Germinal center (tissue), 1 donor: ENCODE measurements at places on chromosomes 4 and X.

DNA sequence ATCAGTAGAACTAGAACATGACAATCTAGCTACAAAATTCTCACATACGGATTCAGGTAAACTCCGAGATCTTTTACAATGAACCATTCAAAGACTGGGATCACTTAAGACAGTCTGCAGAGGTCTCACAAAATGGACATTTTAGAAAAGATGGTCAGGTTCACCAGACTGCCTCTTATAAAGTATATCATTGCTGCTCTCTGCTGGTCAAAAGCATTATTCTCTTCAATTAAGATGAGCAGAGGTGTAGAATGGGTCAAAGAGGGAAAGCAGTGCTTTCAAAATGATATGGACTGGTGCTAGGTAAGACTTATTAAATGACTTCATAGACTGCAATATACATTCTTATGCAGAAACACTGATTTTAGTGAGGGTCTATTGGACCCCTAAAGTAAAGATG lies 434.7 kb downstream of the PACRGL start:
- no peak for DNase-seq

DNA sequence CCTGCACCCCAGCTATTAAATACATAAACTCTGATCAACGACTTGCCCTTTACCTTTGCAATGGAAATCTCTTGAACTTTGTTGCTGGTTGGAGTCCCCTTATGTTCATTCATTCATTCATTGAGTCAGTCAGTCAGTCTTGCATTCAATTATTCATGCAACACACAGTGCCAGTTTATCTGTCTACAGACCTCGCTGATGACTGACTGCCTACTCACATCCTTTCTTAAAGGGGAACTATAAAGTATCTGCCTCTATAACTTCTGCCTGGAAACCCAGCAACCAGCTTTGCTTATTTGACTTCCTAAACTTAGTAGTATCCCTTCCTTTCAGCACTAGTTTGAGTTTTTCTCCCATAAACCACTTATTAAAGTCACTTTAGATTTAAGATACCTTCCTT lies 620.8 kb upstream of the ADGRL3 start:
- no peak for DNase-seq

DNA sequence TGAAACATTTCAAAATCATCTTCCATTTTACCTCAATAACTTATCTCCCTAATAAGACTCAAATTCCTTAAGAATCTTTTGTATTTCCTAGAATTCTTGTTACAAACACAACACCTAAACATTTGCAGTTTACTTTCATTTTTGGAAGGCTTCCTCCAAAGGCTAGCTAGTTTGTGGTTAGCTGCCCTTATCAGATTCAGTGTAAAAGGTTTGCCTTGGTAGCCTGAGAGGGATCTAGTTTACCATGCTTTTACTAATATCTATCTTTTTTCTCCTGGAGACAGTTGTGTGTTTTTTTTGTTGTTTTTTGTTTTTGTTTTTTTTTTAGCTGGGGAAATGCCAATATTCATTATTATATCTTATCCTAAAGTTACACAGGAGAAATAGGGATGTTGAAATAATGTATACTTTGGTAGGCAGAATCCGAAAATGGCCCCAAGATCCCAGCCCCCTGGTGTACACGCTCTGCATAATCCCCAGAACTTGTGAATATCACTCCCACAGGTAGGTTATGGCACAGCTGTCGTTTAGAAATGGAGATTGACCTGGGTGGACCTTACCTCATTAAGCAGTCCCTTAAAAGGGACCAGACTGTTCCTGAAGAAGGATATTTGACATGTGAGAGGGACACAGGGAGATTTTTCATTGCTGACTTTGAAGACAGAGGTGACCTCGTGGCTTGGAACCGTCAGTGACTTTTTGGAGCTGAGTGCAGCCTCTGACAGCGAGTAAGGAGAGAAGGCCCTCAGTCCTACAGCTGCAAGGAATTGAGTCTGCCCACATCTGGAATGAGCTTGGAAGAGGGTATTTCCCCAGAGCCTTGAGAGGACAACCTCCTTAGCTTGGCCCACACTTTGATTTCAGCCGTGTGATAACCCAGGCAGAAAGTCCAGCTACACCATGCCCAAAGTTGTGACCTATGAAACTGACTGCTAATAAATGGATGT lies 33.4 kb downstream of the SEPTIN11 start:
- no peak for DNase-seq

DNA sequence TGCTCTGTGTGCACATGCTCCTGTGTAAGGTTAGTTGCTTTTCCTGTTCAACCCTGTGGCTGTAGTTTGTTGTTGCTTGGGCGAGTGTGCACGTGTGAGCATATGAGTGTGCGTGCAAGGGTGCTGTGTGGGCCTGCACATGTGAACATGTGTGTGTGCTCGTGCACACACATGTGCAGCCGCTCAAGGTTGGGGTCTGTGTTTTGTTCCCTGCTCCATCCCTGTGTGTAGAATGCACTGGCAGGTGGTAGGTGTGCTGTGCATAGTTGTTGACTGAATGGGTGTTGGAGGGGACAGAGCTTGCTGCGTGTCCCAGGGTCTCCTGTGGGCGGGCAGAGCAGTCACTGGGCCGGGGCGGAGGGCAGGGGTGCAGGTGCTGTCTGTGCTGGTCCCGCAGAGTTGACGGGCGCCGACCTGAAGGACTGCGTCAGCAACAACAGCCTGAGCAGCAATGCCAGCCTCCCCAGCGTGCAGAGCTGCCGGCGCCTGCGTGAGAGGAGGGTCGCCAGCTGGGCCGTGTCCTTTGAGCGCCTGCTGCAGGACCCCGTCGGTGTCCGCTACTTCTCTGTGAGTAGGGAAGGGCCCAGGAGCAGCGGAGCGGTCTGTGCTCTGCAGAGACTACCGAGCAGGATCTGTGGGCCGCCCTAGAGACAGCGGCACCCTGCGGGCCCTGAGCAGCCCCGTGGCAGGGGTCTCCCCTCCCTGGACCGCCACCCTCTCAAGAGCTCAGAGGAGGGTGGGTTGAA lies 27.9 kb upstream of the HGFAC start:
- DNase-seq, result no peak

DNA sequence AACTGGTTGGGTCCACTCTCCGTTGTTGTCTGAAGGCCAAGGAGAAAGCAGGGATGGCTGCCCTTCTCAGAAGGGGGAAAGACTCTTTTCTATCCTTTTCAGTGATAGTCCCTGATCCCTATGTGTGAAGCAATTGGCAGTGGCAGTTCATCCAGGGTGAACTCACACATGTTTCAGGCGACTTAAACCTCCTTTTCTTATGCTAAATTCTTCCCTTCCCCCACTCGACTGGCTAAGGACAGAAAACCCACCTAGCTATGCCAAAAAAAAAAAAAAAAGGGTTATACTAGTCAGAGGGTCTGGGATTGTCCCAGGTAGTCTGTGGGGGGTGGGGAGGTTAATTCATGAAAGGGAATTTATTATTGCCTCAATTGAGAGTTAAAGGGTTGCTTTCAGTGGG lies 12.2 kb upstream of the ZNF280C start:
- DNase-seq, result no peak

DNA sequence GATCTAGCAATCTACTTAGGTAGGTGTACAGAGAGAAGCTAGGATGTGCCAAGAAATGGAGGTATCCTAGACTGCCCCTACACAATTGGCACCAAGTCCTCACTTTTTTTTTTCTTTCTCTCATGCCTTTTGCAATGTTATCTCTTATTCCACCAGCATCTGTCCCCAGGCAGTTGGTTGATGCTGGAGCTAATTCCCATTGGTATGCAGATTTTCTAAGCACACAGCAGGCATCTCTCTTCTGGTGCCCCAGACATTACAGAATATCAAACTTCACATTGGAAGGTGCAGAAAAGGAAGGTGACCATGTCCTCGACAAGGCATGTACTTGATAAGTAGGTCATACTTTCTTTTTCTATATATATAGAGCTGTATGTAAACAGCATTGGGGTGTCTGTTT lies 21.6 kb downstream of the LUZP4 start:
- DNase-seq, result no peak

- no peak for DNase-seq
Observed at GRCh38 chr4:143653031-143653430, 47.4 kb downstream of the FREM3 start.

DNA sequence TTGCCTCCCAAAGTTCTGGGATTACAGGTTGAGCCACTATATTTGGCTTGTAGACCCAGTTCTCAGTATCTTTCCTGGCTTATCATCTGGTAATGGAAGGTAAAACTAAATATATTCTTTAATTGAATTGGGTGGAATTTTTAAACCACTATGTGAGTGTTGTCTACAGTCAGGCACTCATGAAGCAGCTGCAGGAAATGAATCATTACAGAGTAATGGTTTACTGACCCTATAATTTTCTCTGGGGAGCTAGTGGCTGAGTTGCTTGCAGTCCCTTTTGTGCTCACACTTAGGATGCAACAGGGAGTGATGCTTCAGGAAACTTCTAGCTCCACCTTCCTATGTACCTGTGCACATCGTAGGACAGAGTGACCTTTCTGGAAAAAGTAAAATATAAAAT lies 4.1 kb upstream of the UGT2B7 start:
- no peak for DNase-seq

GRCh38 chrX:36927712-36928111 lies 80.5 kb upstream of the FAM47C start:
- DNase-seq, result no peak

DNA sequence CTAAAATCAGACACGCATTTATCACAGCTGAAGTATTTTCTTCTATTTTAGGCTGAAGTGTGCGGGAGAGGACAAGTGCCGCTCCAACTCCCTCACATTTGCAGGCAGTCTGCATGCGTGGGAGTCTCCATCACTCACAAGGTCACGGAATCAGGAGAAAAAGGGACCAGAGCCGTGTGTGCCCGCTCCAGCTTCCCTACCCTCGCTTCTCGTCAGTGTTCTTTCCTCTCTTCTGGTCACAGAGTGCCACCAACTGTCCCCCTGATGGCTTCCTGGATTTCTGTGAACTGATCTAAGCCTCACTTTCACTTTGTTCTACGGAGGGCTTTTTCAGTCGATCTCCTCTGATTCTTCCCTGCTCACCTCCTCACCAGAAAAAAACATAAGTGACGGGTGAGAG lies 407.4 kb upstream of the AADAT start:
- no peak for DNase-seq

DNA sequence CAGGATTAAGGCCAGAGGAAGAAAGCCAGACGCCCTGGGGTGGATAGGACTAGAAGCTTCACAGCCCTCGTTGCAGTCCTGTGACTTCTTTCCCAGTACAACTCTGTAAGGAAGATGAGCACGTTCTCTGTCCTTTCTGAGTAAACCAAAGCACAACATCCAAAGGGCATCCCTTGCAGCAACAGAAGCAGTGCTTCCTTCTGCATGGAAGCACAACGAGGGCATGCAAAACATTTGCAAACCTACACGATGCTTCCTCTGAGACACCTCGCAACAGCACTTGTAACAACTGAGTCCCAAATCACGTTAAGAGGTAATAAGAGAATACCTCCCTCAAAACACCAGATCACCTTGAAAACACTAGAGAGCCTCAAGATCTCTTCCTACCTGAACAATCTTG lies 335.7 kb upstream of the RASGEF1B start:
- no peak for DNase-seq

DNA sequence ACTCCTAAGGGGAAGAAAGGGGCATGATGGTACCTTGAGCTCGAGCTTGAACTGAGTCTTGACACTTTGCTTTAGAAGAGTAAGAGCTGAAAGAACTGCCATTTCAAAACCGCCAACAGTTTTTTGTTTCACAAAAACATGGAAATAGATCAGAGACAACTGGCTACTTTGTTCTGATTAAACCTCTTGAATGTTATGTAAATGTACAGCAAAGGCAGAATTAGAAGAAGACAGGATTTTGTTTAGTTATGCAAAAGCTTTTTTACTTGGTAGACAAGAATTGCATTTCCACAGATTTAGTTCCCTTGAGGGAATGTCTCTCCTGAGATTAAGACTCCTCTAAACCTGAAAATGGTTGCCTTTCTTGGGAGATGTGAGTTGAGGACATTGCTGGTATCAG lies 33.3 kb upstream of the STPG2 start:
- DNase-seq, result no peak

GRCh38 chr4:90126805-90127204 lies 389 bp upstream of the CCSER1 start:
- DNase-seq, result no peak

DNA sequence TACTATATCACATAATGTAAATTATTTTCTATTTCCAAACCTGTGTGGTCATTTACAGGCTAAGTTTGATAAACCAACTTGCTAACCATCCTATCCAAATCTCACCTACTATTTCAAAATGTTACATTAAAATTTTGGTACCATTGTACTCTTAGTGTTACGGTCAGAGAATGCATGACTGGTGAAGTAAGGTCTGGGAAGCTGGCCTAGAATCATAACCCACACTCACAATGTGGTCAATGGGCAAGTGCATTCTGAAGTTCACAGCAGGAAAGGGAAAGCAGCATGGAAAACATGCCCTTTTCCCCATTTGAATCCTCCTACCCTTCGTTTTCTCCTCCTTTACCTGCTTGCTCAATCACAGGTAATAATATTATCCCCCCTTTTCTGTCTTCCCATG lies 54.4 kb downstream of the PPP3CA start:
- DNase-seq, result no peak

DNA sequence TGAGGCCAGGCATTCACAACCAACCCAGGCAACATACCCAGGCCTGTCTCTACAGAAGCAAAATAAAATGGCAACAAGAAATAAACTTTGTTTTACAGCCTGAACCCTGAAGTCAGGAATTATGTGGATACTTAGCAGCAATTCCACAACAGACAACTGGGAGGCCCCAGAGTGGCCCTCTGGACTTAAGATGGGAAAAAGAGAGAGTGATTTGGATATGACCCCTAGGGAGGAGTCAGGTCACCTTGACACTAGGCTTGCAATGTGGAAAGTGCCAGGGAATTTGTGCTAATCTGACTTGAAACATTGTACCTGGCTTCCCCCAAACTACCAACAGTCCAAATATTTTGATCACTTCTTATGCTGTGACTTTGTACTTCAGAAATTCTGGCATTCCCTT lies 193.1 kb downstream of the PARM1 start:
- DNase-seq, result no peak

DNA sequence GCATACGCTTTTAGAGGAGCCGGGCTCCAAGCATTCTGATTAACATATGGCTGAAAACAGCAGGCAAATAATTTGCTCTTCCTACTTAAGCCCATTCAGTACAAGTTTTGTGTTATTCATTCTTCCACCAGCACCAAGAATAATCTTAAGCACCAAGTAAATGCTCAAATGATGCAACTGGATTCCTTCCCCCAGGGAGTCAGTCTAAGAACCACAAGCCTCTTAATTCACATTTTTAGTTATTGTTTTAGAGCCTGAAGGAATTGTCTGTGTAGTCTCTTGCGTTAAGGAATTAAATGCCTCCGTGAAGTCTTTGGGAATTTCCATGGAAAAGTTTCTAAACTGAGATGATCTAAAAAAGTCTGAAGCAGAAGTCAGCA lies 61.5 kb upstream of the MAGEB2 start:
- no peak for DNase-seq

DNA sequence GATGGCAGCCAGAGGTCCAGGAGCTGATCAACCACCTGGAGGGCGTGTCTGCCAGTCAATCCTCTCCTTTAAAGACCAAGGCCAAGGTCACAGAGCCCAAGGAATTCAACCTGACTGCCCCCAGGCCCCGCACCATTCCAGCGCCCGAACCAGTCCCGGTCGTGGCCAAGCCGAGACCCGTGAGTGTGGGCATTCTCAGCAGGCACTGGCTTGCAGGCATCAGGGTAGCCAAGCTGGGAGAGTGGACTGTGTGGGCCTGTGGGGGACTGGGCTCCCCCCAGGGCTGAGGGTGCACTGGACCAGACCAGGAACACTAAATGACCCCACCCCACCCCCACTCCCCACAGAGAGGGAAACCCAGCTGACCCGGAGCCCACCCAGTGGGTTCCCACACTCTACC lies 23.8 kb upstream of the RNF4 start:
- no peak for DNase-seq
